Fibroblast of lung (primary cell): ENCODE measurements at places on chromosomes 16 and 17. TPM values are rescaled to one million over a fixed set of nuclear protein-coding genes. Genes with fewer than 3 reads are reported as not detected.

ABCC6 gene
- 2.1 and 6.3 TPM in 2 replicates for total RNA-seq

HCRT gene
- total RNA-seq = not detected in 2 replicates

LPCAT2 gene
- 13.1 and 17.8 TPM in 2 replicates for total RNA-seq

DNA sequence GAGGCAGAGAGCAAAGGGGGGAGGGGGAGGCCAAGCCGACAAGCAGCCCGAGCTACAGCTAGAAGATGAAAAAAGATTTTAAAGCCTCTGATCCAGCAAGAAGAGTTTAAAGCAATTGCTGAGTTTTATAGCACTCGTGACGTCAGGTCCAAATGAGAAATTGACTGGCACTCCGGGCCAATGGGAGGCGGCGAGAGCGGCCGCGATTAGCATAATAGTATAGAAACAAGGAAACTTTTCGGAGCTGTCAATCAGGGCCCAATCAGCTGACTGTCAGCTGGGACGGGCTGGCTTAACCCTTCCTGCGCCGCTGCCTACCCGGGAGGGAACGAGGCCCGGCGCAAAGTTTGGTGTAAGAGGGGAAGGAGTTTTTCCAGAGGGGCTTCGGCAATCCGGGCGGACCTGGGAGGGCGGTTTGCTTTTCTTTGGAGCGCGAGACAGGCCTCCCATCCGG, at the start of gene MAF:
Gene MAF, minus strand, starts transcription at position 100 of the 454 bp plus-strand sequence. CDS start 835 bp downstream, outside the sequence.
- H3K27me3 ChIP-seq = no peaks in the 10 kb centered on the region
- H3K27ac ChIP-seq = peak within 1 kb of the TSS; percentile 81
- DNase-seq = peak; percentile 85
- peak within 1 kb of the TSS; percentile 77 for H3K4me3 ChIP-seq

DNA sequence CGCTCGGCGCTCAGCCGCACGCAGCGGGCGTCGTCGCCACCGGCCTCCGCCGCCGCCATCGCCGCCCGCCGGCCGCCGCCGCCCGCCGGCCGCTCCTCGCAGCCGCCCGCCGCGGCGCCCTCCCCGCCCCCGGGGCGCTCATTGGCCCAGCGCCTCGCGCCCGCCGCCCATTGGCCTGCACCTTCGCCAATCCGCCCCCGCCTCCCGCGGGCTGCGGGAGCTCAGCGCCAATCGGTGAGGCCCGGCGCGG, at the start of gene PGP:
Gene PGP, minus strand, starts transcription at position 122 of the 250 bp plus-strand sequence. Its CDS starts 63 bp downstream, at position 59.
- H3K4me1 ChIP-seq = peaks cover 7% of the 10 kb centered on the region
- H3K27me3 ChIP-seq = no peaks in the 10 kb centered on the region
- H3K27ac ChIP-seq = peak within 1 kb of the TSS; percentile 98
- peaks cover 5% of the 10 kb centered on the region for H3K36me3 ChIP-seq
- DNase-seq = no peak
